Heart left ventricle (tissue), 16 donors: ENCODE measurements at places on chromosomes 2 and 18. TPM values are rescaled to one million over a fixed set of nuclear protein-coding genes. Genes with fewer than 3 reads are reported as not detected.

Gene ACMSD
- total RNA-seq = not detected

Gene SLC9A2
- not detected for total RNA-seq

Gene DIPK1C
- total RNA-seq = 11.7 TPM

Gene MRPL30
- 34.3 TPM for total RNA-seq

Gene MYO5B
- 4.5 TPM for total RNA-seq

Gene FBXO48
- total RNA-seq = 1.1 TPM

Gene KCNG2
- total RNA-seq = 1.5 TPM

Gene ST6GAL2
- 1.0 TPM for total RNA-seq

Gene FLACC1
- total RNA-seq = 5.7 TPM

Gene CCDC150
- 3.1 TPM for total RNA-seq

Gene FBXO11
- total RNA-seq = 33.2 TPM

Gene RETREG2
- total RNA-seq = 29.4 TPM

Gene LRP1B
- not detected for total RNA-seq

Gene SESTD1
- total RNA-seq = 47.8 TPM

Gene KYNU
- 0.38 TPM for total RNA-seq

Gene ABCG8
- not detected for total RNA-seq

Gene SLC5A7
- 0.12 TPM for total RNA-seq

Gene SLC8A1
- 793 TPM for total RNA-seq

Gene NYAP2
- total RNA-seq = not detected

Gene CD8A
- 0.35 TPM for total RNA-seq

Gene UGT1A3
- not detected for total RNA-seq

Gene ARHGAP15
- total RNA-seq = 7.3 TPM
